Uterus (tissue), 4 donors: ENCODE measurements at places on chromosomes 2 and 18. TPM values are rescaled to one million over a fixed set of nuclear protein-coding genes. Genes with fewer than 3 reads are reported as not detected.

FMNL2 gene
- total RNA-seq: 10.0 TPM

SLC38A11 gene
- total RNA-seq: 0.29 TPM

SYT4 gene
- 1.9 TPM for total RNA-seq

CREG2 gene
- total RNA-seq: not detected

CFAP65 gene
- total RNA-seq: 3.5 TPM

DYNAP gene
- not detected for total RNA-seq

CFC1 gene
- not detected for total RNA-seq

MDH1B gene
- total RNA-seq: 3.2 TPM

COL4A4 gene
- total RNA-seq: 6.4 TPM

TMEM169 gene
- 1.0 TPM for total RNA-seq

PLEKHH2 gene
- 54.7 TPM for total RNA-seq

TTR gene
- total RNA-seq: not detected

- H3K36me3 ChIP-seq: no peaks in the 10 kb centered on the region
- H3K27ac ChIP-seq: no peak overlapping the region
- no peak for DNase-seq
- no peaks in the 10 kb centered on the region for H3K27me3 ChIP-seq
These were observed 475.2 kb upstream of the UBE2E3 start for GRCh38 chr2:180505203-180505602.

DNA sequence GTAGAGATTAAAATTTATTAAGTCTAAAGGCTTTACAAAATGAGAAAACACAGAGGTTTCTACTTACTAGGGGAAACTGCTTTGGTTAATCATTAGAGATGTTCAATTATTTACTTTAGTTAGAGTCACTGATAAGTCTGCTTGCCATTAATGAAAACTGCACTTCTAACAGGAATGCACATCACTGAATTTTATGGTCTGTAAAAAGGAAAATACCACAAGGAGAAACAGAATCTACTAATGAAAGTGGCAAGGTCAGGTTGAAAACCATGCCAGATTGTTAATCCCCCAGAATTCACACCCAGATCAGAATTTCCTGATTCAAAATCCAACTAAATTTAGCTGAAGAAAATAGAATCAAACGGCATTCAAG is 90.5 kb upstream of the GRB14 start:
- no peaks in the 10 kb centered on the region for H3K4me1 ChIP-seq
- DNase-seq: no peak
- no peak overlapping the region for H3K27ac ChIP-seq
- no peaks in the 10 kb centered on the region for H3K27me3 ChIP-seq

- H3K27ac ChIP-seq: no peak overlapping the region
- no peaks in the 10 kb centered on the region for H3K27me3 ChIP-seq
- no peak for DNase-seq
- no peaks in the 10 kb centered on the region for H3K4me1 ChIP-seq
These were observed 186.0 kb downstream of the ZNF385B start for GRCh38 chr2:179675435-179675834.

DNA sequence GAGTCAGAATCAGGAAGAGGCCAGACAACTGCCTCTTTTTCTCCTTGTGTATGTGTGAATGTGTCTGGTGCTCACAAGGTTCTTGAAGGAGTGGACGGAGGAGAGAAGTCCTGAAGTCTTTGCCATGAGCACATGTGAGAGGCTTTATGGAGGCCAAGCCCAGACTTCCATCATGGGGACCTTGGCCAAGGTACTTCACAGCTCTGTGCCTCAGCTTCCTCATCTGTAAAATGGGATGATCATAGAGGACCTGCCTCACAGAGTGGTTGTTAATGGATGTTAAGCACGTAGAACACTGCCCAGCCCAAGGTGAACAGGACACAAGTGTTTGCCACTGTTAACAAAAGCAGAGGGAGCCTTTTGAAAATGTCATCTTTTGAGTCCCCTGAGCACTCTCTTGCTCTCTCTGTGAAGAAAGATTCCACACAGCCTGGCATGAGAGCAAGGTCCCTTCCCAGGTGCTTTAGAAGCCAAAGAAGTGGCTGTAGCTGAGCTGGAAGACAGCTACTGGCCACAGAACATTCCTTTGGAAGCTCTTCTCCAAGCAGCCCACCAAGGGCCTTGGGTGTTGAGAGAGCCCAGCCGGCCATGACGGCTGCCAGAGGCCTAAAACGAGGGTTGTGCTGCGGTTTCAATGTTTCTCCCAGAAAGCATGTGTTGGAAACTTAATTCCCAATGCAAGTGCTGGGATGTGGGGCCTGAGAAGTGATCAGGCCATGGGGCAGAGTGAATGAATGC is 41.8 kb upstream of the ASPRV1 start:
- H3K27ac ChIP-seq: no peak overlapping the region
- DNase-seq: no peak
- no peak overlapping the region for H3K4me3 ChIP-seq
- H3K4me1 ChIP-seq: no peaks in the 10 kb centered on the region

- H3K36me3 ChIP-seq: no peaks in the 10 kb centered on the region
- H3K27ac ChIP-seq: no peak overlapping the region
- H3K4me3 ChIP-seq: no peak overlapping the region
- no peak for DNase-seq
- H3K27me3 ChIP-seq: no peaks in the 10 kb centered on the region
- H3K4me1 ChIP-seq: no peaks in the 10 kb centered on the region
These were observed 33.4 kb upstream of the POMC start for GRCh38 chr2:25201794-25202193.

DNA sequence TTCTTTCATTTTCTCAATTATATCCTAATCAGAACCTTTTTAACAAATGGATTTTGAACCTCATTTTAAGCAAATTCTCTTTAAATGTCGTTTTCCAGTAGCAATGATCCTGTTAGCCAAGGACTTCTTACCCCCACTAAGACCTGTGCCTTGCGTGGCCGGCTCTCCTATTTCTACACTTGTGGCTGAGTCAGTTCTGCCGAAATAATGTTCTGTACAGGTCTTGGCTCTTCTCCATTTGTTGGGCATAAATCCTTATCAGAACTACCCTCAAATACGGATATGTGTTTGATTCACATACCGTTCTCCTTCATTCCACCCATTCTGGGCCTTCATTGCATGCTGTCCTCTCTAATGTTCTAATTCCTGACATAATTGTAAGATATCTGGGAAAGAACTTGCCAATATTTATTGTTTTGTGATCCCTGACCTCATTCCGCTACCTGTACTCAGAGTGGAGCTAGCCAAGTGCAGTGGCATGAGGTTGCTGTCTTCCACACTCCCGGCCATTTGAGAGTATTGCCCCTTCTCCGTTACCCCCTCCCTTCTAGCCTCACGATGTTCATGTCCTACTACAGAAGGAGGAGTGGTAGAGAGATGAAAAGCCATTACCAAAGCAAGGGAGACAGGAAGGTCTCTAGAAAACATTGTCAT is 78.7 kb downstream of the MYOM1 start:
- H3K27ac ChIP-seq: no peak overlapping the region
- no peaks in the 10 kb centered on the region for H3K4me1 ChIP-seq
- no peaks in the 10 kb centered on the region for H3K27me3 ChIP-seq
- no peak for DNase-seq

- H3K27ac ChIP-seq: no peak overlapping the region
- no peak overlapping the region for H3K4me3 ChIP-seq
- H3K4me1 ChIP-seq: no peaks in the 10 kb centered on the region
- H3K36me3 ChIP-seq: no peaks in the 10 kb centered on the region
- no peak for DNase-seq
These were observed 768.1 kb downstream of the TMEM182 start for GRCh38 chr2:103529798-103530502.

GRCh38 chr2:145323512-145323911 is 803.6 kb upstream of the ZEB2 start:
- no peak overlapping the region for H3K27ac ChIP-seq
- DNase-seq: no peak
- no peak overlapping the region for H3K4me3 ChIP-seq
- no peaks in the 10 kb centered on the region for H3K27me3 ChIP-seq

- no peaks in the 10 kb centered on the region for H3K36me3 ChIP-seq
- no peak overlapping the region for H3K27ac ChIP-seq
- H3K4me3 ChIP-seq: no peak overlapping the region
These were observed 236.1 kb downstream of the CDH20 start for GRCh38 chr18:61569176-61569892.

- H3K4me1 ChIP-seq: no peaks in the 10 kb centered on the region
- H3K4me3 ChIP-seq: no peak overlapping the region
- no peak overlapping the region for H3K27ac ChIP-seq
- H3K36me3 ChIP-seq: no peaks in the 10 kb centered on the region
- no peak for DNase-seq
- no peaks in the 10 kb centered on the region for H3K27me3 ChIP-seq
These were observed 6.3 kb upstream of the INO80D start for GRCh38 chr2:206092297-206092696.

DNA sequence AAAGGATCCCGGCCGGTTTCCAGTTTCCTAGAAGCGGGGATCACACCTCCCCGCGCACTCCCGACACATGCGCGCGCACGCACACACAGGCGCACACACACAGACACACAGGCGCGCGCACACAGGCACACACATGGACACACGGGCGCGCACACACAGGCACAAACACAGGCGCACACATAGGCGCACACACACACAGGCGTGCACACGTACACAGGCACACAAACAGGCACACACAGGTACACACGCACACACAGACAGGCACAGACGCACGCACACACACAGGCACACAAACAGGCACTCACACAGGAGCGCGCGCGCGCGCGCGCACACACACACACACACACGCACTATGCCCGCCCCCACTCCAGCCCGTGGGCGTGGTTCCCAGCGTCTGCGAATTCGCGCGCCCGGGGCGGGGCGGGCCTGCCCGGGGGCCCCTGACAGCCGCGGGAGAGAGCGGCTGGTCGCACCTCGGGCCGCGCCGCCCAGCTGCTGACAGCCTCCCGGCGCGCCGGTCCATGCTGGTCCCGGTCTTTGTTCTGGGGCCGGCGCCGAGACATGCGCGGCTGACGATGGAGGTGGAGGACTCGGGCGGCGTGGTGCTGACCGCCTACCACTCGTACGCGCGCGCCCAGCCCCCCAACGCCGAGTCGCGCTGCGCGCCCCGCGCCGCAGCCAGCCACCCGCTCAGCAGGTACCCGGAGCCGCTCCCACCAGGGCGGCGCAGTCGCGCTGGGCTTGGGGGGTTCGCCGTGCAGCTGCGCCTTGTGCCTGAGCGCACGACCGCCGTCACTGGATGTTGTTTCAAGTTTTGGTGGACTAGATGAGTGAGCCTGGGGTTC is at the start of gene ARHGAP28:
Gene ARHGAP28, plus strand, starts transcription at position 470 of the 845 bp plus-strand sequence. Its CDS starts 106 bp downstream, at position 576.
- peak within 1 kb of the TSS; percentile 76 for H3K27ac ChIP-seq
- no peaks in the 10 kb centered on the region for H3K4me1 ChIP-seq
- no peaks in the 10 kb centered on the region for H3K27me3 ChIP-seq
- peak within 1 kb of the TSS; percentile 73 for H3K4me3 ChIP-seq

DNA sequence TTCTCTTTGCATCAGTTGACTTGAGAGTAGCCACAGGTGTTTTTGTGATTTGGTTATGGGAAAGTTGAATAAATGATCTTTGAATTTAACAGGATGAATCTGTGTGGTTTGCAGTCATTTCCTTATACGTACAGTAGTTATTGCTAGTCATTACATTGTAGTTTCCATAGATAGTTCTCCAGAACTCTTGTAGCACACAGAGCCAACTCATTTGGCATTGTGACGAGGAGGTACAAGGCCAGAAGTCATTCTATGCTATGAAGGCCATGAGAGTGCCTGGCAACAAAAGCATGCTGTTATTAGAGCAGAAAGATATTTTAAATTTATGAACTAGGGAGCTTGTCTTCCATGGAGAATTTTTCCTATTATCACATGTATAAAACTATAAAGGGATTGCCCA is 973.0 kb upstream of the CHAC2 start:
- no peaks in the 10 kb centered on the region for H3K4me1 ChIP-seq
- no peak for DNase-seq
- H3K27ac ChIP-seq: no peak overlapping the region
- no peaks in the 10 kb centered on the region for H3K36me3 ChIP-seq
- no peaks in the 10 kb centered on the region for H3K27me3 ChIP-seq

GRCh38 chr18:79326413-79327198 is 69.1 kb upstream of the NFATC1 start:
- no peak overlapping the region for H3K27ac ChIP-seq
- H3K4me1 ChIP-seq: no peaks in the 10 kb centered on the region
- no peaks in the 10 kb centered on the region for H3K36me3 ChIP-seq
- no peaks in the 10 kb centered on the region for H3K27me3 ChIP-seq

DNA sequence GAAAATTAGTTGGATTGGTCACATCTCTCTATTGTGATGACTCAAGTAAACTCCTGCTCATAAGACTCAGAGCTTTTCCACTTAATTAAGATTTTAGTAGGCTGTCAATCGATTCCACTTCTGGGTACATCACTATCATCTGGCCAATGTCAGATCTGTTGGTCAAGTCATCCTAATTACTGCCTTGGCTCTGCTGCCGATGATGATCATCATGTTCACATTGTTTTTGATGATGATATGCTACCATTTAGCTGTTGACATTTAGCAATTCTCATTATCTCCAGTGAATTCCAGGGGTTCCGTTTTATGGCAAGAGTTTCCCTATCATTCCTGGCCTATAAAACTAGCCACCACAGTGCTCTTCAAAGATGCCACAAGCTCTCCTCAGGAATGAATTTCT is 253.4 kb downstream of the IKZF2 start:
- DNase-seq: no peak
- H3K36me3 ChIP-seq: no peaks in the 10 kb centered on the region
- H3K4me3 ChIP-seq: no peak overlapping the region
- no peak overlapping the region for H3K27ac ChIP-seq
- no peaks in the 10 kb centered on the region for H3K27me3 ChIP-seq
- no peaks in the 10 kb centered on the region for H3K4me1 ChIP-seq

- no peak for DNase-seq
- H3K4me3 ChIP-seq: no peak overlapping the region
- no peak overlapping the region for H3K27ac ChIP-seq
- H3K27me3 ChIP-seq: no peaks in the 10 kb centered on the region
These were observed 193.9 kb downstream of the BCL11A start for GRCh38 chr2:60359569-60359968.

GRCh38 chr2:209648714-209649113 is 122.9 kb upstream of the UNC80 start:
- H3K4me1 ChIP-seq: no peaks in the 10 kb centered on the region
- no peak overlapping the region for H3K4me3 ChIP-seq
- no peak for DNase-seq
- no peak overlapping the region for H3K27ac ChIP-seq
- H3K36me3 ChIP-seq: no peaks in the 10 kb centered on the region
- no peaks in the 10 kb centered on the region for H3K27me3 ChIP-seq

GRCh38 chr2:126653109-126653508 is 2.8 kb upstream of the GYPC start:
- H3K27me3 ChIP-seq: no peaks in the 10 kb centered on the region
- peaks cover 2% of the 10 kb centered on the region for H3K4me1 ChIP-seq
- H3K36me3 ChIP-seq: no peaks in the 10 kb centered on the region
- H3K27ac ChIP-seq: no peak overlapping the region
- no peak for DNase-seq
- no peak overlapping the region for H3K4me3 ChIP-seq

DNA sequence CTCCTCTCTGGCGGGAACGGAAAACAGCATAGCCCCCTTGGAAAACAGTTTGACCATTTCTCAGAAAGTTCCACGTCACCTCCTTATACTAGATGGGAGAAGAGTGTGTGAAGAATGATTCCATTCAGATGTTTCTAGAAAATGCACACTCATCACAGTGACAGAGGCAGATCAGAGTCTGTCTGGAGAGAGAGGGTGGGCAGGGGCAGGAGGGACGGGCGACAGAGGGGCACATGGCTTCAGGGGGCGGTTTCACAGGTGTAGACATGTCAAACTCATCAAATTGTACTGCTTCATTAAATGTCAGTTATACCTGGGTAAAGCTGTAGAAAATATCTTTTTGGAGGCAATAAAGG is 88.8 kb upstream of the TAF1B start:
- no peak overlapping the region for H3K4me3 ChIP-seq
- no peaks in the 10 kb centered on the region for H3K27me3 ChIP-seq
- no peaks in the 10 kb centered on the region for H3K4me1 ChIP-seq
- H3K36me3 ChIP-seq: no peaks in the 10 kb centered on the region
- no peak overlapping the region for H3K27ac ChIP-seq
